Activated CD8-positive, alpha-beta T cell treated with anti-CD3 and anti-CD28 coated beads, Interleukin-2, amount 10 ng/mL, durations not matched to agents 7 days and 5 days (primary cell): ENCODE measurements at places on chromosomes 2 and 18. TPM values are rescaled to one million over a fixed set of nuclear protein-coding genes. Genes with fewer than 3 reads are reported as not detected.

GRCh38 chr2:160221391-160222276 is 21.6 kb upstream of the ITGB6 start:
- DNase-seq: no peak

- no peak for DNase-seq
Measured at GRCh38 chr2:238704471-238705225, 143.2 kb upstream of the TWIST2 start.

GRCh38 chr2:171491292-171491691 is 31.0 kb upstream of the CYBRD1 start:
- DNase-seq: no peak

DNA sequence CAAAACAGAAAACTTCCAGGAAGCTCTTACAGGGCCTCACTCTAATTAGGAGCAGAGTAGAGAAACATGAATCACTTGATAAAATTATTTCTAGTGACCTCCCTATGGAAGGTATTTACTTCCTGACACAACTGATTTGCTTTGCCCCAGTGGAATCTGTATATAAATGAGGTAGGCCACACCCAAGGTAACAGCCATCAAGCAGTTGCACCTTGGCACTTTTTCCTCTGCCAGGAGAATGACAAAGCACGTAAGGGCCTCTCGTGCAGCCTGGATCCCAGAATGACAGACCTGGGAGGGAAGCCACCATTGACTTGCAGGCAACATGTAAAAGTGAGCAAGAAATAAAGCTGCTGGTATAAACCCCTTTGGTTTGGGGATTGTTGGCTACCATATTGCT is 620.0 kb upstream of the SLC39A10 start:
- DNase-seq: no peak

Gene AQP12A
- not detected for total RNA-seq

Gene CD8B2
- total RNA-seq: 3.6 TPM

Gene OTOS
- total RNA-seq: not detected
